HuH-7 (cell line): ENCODE measurements at places on chromosomes 2 and 18.

DNA sequence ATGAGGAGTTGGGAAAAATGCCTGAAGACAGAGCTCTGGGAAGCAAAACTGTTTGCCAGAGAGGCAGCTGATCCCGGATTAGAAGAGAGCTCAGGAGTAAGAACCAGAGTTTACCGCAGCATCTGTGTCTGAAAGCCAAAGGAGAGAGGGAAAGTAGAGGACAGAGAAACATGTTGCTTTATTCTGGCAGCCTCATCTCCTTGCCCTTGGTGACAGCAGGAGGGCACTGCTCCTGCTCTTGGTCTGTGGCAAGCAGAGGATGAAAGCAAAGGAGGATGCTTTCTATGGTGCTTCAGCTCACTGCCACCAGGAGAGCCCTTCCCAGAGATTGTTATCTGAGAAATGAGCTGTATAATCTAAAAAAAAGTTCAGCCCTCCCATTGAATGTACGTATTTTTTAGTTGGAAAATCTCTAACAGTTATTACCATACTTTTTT is 7.7 kb downstream of the SLC1A4 start:
- DNase-seq: no peak

GRCh38 chr2:42456126-42456839 is 37.5 kb downstream of the KCNG3 start:
- no peak for DNase-seq

- DNase-seq: no peak
These were observed 42.4 kb downstream of the EHBP1 start for GRCh38 chr2:62747876-62748275.

DNA sequence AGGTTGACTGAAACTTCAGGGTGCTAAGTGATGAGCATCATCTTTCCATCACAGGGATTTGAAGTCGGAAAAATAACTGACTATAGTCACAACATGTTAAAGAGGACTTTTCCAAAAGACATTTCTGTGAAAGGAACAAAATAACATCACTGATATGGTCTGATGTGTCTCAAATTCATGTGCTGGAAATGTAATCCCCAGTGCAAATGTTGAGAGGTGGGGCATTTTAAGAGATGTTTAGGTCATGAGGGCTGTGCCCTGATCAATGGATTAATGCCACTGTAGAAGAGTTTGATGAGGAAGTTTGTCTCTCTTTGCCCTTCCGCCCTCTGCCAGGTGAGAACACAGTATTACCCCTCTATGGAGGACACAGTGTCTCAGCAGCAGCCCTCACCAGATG is 95.9 kb downstream of the INO80D start:
- DNase-seq: no peak

- no peak for DNase-seq
These were observed 267.1 kb downstream of the ICOS start for GRCh38 chr2:204203704-204204103.

DNA sequence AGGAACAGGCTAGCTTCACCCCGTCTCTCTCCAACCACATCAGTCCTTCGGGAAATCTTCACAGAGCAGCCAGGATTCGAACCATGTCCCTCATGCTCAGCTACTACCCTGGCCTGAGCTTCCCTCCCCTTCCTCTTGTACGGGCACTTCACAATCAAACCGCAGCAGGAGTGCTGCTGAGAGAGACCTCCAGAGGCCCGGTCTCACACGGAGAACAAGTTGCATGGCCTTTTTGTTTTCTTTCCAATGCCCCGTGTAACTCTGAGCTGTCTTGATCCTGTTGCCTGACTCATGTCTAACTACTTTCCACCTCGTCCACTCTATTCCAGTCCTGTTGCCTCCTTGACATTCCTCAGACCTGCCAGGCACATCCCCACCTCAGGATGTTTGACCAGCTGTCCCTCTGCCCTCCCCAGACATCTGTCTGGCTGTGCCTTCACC is 25.4 kb downstream of the FBLN7 start:
- no peak for DNase-seq

GRCh38 chr2:34660741-34661140 is 1061.6 kb upstream of the FAM98A start:
- no peak for DNase-seq

DNA sequence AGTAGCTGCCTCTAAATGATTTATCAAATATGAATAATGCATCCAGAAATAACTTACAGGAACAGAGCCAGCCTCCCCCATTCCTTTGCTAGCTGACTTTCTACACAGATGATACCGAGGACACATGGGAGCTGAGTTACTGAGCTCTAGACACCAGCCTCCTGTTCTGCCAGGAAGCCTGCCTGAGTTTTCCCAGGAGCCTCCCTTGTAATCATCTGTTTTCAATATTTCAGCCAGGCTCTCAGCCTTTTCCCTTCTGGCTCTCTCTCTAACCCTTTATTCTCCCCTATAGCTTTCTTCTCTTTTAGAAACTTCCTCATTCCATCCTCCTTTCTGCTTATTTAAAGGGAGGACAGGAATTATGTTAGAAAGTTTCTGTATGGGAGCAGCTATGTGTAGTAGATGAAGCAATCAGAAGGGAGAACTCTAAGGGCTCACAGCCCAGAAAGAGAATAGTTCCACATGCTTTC is 911.6 kb downstream of the TDRD15 start:
- DNase-seq: no peak

GRCh38 chr18:24530630-24531111 is 70.2 kb downstream of the HRH4 start:
- DNase-seq: no peak

- DNase-seq: peak; percentile 49
These were observed 194.1 kb downstream of the CLIP4 start for GRCh38 chr2:29309090-29310029.

GRCh38 chr18:26503382-26503781 is 45.0 kb downstream of the KCTD1 start:
- DNase-seq: no peak

DNA sequence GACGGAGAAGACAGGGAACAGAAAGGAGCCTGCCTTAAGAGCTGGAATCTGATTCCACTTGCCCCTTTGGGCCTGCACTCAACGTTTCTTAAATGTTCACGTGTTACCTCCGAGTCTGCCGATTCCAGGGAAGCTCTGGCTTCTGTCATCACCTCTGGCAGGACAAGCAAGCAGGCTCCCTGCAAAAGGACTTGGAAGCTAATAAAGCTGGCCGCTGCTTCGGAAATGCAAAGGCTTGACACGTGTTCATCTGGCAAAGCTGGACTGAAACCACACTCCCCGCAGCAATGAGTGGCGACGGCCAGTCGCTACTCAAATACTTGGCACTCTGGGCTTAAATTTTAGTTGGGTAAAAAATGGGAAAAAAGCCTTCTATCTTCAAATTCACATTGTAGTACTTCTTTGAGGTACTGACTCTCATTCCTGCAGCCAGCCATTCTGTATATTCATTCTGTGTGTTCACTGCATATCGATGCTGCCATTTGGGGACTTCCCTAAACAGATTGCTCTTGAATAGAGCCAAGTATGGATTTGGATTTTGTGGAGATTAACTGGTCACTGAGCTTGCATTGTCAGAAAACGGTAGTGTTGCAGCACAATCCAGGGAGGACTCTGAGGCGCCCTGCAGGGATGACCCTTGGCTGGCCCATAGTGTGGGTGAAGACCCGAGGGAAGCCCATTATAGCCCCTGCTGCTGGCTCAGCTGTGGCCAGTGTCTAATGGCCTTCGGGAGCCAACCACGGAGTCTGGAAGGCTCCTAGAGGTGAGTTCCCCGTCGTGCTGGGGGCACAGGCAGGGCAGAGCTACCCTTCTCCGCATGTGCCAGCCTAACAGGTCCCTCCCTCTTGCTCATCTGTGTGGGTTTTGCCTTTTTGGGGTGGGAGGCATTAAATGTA is 231.5 kb downstream of the PRKCE start:
- DNase-seq: no peak

- peak; percentile 10 for DNase-seq
These were observed 239.2 kb upstream of the DOK6 start for GRCh38 chr18:69161383-69162028.

DNA sequence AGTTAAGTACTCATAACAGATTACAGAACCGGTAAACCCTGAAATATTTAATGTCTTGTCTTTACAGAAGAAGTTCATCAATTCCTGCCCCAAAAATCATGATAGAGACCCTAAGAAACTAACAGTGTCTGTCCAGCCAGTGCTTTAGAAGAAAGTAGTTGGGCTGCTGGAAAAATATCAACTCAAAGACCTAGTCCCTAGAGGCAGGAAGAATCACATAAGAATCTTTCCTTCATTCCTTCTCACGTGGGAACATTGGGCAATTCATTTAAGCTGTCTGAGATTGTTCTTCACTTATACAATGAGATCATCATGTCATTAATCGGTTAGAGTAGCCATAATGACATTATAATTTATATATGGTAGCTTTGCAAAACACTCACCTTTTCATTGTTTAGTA is 156.4 kb downstream of the CCBE1 start:
- DNase-seq: no peak
